Activated T-cell treated with anti-CD3 and anti-CD28 coated beads, Interleukin-2, amount 50 U/mL, for 72 hours (primary cell): ENCODE measurements at places on chromosomes 12 and 14. TPM values are rescaled to one million over a fixed set of nuclear protein-coding genes. Genes with fewer than 3 reads are reported as not detected.

CMA1 gene
- total RNA-seq: not detected

BLOC1S1 gene
- 116 TPM for total RNA-seq

NGDN gene
- total RNA-seq: 77.6 TPM

GRIN2B gene
- total RNA-seq: not detected

GPR135 gene
- total RNA-seq: 1.1 TPM

CCDC91 gene
- 20.2 TPM for total RNA-seq

ANO2 gene
- not detected for total RNA-seq

CFAP251 gene
- total RNA-seq: 0.70 TPM

LRRIQ1 gene
- not detected for total RNA-seq

ARHGAP5 gene
- 29.5 TPM for total RNA-seq

GRCh38 chr12:1842183-1842904 is 22.0 kb downstream of the LRTM2 start:
- no peak for DNase-seq
- H3K27me3 ChIP-seq: no peaks in the 10 kb centered on the region
- no peaks in the 10 kb centered on the region for H3K36me3 ChIP-seq
- no peaks in the 10 kb centered on the region for H3K4me1 ChIP-seq
- H3K27ac ChIP-seq: no peak overlapping the region

DNA sequence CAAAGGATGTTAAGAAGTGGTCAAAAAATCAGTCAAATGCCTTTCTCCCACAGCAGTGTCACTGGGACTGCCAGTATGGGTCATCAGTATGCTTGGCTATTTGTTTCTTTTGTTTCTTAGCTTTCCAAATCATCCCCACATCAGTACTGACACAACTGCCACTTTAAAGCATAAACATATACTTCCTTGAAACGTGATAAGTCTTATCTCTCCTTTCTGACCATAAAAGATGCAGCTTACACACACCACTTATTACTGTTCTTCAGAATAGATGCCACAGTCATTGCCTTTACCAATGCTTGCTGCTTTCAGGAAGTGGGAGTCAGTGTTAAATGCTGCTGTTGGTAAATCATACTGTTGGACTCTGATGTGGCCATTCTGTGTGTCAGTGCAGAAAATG is 18.6 kb upstream of the GARIN2 start:
- H3K4me3 ChIP-seq: no peak overlapping the region
- no peak for DNase-seq
- H3K27ac ChIP-seq: no peak overlapping the region
- peaks cover 10% of the 10 kb centered on the region for H3K36me3 ChIP-seq
- peaks cover 6% of the 10 kb centered on the region for H3K4me1 ChIP-seq

DNA sequence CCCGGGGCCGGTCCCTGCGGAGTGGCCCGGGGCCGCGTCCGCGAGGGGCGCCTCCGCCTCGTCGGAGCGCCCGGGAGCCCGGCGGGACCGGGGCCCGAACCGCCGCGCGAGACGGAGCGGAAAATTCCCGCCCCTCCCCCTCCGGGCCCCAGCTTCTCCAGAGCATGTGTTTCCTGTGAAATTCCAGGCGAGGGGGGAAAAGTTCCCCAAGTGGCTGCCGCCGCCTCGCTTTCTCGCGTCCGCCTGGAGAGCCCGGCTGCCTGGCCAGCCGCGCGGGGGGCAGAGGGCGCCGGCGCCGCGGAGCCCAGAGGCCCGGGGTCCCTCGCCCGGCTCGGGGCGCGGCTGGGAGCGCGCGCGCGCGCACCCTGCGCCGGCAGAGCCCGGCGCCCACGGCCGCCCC is 904 bp downstream of the CACNA1C start:
- peaks cover 78% of the 10 kb centered on the region for H3K27me3 ChIP-seq
- no peak overlapping the region for H3K27ac ChIP-seq
- no peak for DNase-seq
- peaks cover 9% of the 10 kb centered on the region for H3K4me1 ChIP-seq
- H3K4me3 ChIP-seq: no peak overlapping the region
- no peaks in the 10 kb centered on the region for H3K36me3 ChIP-seq

GRCh38 chr14:103298620-103299019 is 35.4 kb upstream of the EIF5 start:
- H3K36me3 ChIP-seq: no peaks in the 10 kb centered on the region
- H3K4me1 ChIP-seq: no peaks in the 10 kb centered on the region
- H3K4me3 ChIP-seq: no peak overlapping the region
- H3K27ac ChIP-seq: no peak overlapping the region
- H3K27me3 ChIP-seq: peaks cover 5% of the 10 kb centered on the region

GRCh38 chr12:104494793-104495158 is 38.0 kb downstream of the CHST11 start:
- peak overlapping the region; percentile 67 for H3K4me3 ChIP-seq
- H3K4me1 ChIP-seq: peaks cover 100% of the 10 kb centered on the region
- H3K27ac ChIP-seq: peak overlapping the region; percentile 76
- no peaks in the 10 kb centered on the region for H3K27me3 ChIP-seq

GRCh38 chr14:95264271-95264973 is 55.3 kb downstream of the CLMN start:
- no peak for DNase-seq
- H3K27ac ChIP-seq: no peak overlapping the region
- H3K36me3 ChIP-seq: peaks cover 1% of the 10 kb centered on the region
- no peaks in the 10 kb centered on the region for H3K27me3 ChIP-seq

GRCh38 chr12:55824726-55825125 is 4.7 kb downstream of the DNAJC14 start:
- peak overlapping the region; percentile 99 for H3K27ac ChIP-seq
- H3K4me1 ChIP-seq: peaks cover 47% of the 10 kb centered on the region
- peak; percentile 9 for DNase-seq
- peak overlapping the region; percentile 98 for H3K4me3 ChIP-seq
- H3K27me3 ChIP-seq: no peaks in the 10 kb centered on the region

GRCh38 chr12:49538510-49539403 is at the start of gene KCNH3:
Gene KCNH3, plus strand, starts transcription at chr12:49539030. Its CDS starts 387 bp downstream, at chr12:49539417.
- DNase-seq: peak; percentile 83
- H3K27ac ChIP-seq: no peak within 1 kb of the TSS
- peaks cover 15% of the 10 kb centered on the region for H3K4me1 ChIP-seq
- H3K36me3 ChIP-seq: no peaks in the 10 kb centered on the region
- peaks cover 39% of the 10 kb centered on the region for H3K27me3 ChIP-seq
- peak within 1 kb of the TSS; percentile 79 for H3K4me3 ChIP-seq

DNA sequence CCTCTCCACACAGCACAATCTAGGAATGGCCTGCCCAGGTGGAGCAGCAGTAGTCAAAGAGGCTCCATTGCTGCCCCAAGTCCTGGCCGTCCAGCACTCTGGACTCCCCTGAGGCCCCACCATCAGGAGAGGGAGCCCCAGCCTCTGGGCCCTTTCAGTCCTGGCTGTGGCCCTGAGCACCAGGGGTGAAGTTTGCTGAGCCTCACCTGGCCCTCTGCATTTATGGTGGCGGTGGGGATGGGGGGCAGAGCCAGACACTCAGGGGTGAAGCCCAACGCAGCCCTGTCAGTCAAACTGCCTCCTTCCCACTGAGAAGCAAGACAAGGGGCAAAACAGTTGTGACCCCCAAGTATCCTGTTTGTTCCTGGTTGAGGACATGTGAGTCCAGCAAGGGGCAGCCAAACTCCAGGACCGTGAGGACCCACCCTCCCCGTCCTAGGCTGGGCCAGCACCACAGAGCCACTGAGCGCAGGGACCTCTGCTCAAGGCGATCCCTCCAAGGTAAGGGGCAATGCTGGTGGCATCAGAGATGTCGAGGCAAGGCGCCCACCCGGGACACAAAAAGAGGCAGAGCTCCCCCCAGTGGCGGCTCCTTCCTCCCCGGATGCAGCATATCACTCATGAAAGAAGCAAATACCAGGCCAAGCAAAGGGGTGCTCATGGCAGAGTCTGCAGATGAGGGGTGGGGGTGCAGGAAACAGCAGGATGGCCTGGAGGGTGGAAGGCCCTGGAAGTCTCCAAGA is 4.8 kb upstream of the AMN start:
- no peaks in the 10 kb centered on the region for H3K36me3 ChIP-seq
- no peak overlapping the region for H3K4me3 ChIP-seq
- H3K4me1 ChIP-seq: peaks cover 15% of the 10 kb centered on the region
- no peaks in the 10 kb centered on the region for H3K27me3 ChIP-seq
- H3K27ac ChIP-seq: peak overlapping the region; percentile 15
- DNase-seq: peak; percentile 67

- DNase-seq: no peak
- no peaks in the 10 kb centered on the region for H3K27me3 ChIP-seq
- H3K27ac ChIP-seq: no peak overlapping the region
Measured at GRCh38 chr14:44928793-44929192, 33.0 kb downstream of the KLHL28 start.

- peaks cover 76% of the 10 kb centered on the region for H3K4me1 ChIP-seq
- H3K36me3 ChIP-seq: peaks cover 33% of the 10 kb centered on the region
- H3K4me3 ChIP-seq: peak overlapping the region; percentile 70
Measured at GRCh38 chr12:92124689-92125029, 21.0 kb downstream of the BTG1 start.

- H3K27me3 ChIP-seq: no peaks in the 10 kb centered on the region
- peak overlapping the region; percentile 43 for H3K4me3 ChIP-seq
- H3K27ac ChIP-seq: peak overlapping the region; percentile 79
- peaks cover 17% of the 10 kb centered on the region for H3K4me1 ChIP-seq
Measured at GRCh38 chr12:50442178-50442908, 41.7 kb downstream of the LARP4 start.

- H3K4me3 ChIP-seq: no peak overlapping the region
- H3K27ac ChIP-seq: no peak overlapping the region
- H3K4me1 ChIP-seq: no peaks in the 10 kb centered on the region
- no peak for DNase-seq
- H3K36me3 ChIP-seq: no peaks in the 10 kb centered on the region
Measured at GRCh38 chr14:68172216-68172615, 352.6 kb downstream of the RAD51B start.

DNA sequence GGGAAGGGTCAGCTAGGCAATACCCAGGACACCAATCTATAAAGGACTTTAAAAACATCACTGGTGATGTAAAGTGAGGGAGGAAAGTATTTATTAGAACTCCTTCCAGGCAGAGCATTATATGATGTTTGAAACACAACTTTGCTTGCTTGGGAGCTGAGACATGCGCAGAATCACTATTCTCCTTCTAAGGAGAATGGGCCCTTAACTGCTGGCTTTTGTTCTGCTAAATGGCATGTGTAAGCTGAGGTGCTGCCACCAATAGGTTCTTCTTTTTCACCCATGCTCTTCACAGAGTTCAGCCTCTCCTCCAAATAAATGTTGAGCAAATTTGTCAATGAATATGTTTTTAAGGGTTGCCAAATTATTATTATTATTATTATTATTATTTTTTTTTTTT is 3.9 kb downstream of the STAC3 start:
- peaks cover 32% of the 10 kb centered on the region for H3K4me1 ChIP-seq
- H3K4me3 ChIP-seq: no peak overlapping the region
- no peaks in the 10 kb centered on the region for H3K36me3 ChIP-seq
- DNase-seq: no peak

GRCh38 chr12:118649765-118650585 is 273.6 kb downstream of the SUDS3 start:
- H3K27me3 ChIP-seq: no peaks in the 10 kb centered on the region
- H3K4me1 ChIP-seq: no peaks in the 10 kb centered on the region
- H3K36me3 ChIP-seq: no peaks in the 10 kb centered on the region
- H3K4me3 ChIP-seq: no peak overlapping the region
- no peak for DNase-seq
- H3K27ac ChIP-seq: no peak overlapping the region

- DNase-seq: no peak
- no peaks in the 10 kb centered on the region for H3K36me3 ChIP-seq
- no peak overlapping the region for H3K4me3 ChIP-seq
- H3K4me1 ChIP-seq: no peaks in the 10 kb centered on the region
Measured at GRCh38 chr14:104536942-104537612, 42.5 kb upstream of the C14orf180 start.

- DNase-seq: no peak
- H3K4me1 ChIP-seq: no peaks in the 10 kb centered on the region
- no peaks in the 10 kb centered on the region for H3K36me3 ChIP-seq
- H3K4me3 ChIP-seq: no peak overlapping the region
- H3K27me3 ChIP-seq: peaks cover 11% of the 10 kb centered on the region
Measured at GRCh38 chr12:107125833-107126232, 32.5 kb upstream of the CRY1 start.

DNA sequence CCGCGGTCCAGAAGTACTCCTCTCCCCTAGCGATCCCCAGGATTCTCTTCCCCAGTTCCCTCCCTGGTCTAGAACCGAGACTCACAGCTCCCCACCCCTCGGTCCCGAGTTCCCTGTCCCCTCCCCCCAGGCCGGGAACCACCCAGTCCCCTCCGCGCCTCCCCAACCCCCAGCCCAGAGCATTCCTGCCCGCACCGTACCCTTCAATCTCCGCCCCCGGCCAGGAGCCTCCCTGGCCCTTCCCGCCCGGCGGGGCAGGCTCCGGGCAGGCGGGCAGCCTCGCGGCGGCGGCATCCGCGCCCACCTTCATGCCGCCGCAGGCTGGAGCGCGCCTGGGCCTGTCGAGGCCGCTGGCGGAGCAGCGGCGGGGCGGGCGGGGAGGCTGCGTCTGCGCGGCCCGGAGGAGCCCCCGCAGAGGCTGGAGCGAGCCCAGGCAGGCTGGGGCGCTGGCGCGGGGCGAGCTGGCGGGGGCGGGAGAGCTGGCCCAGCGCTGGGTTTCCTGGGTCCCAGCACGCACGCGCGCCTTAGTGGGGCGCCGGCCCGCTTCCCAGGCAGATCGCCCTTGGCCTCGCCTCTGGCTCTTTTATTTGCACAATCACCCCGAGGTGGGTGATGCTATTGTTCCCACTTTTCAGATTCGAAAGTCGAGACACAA is 22.2 kb upstream of the GPR132 start:
- H3K36me3 ChIP-seq: no peaks in the 10 kb centered on the region
- DNase-seq: peak; percentile 59
- H3K4me1 ChIP-seq: peaks cover 15% of the 10 kb centered on the region
- no peak overlapping the region for H3K27ac ChIP-seq
- peaks cover 13% of the 10 kb centered on the region for H3K27me3 ChIP-seq

- H3K36me3 ChIP-seq: no peaks in the 10 kb centered on the region
- H3K4me3 ChIP-seq: no peak overlapping the region
Measured at GRCh38 chr14:77660754-77661153, 44.3 kb upstream of the SPTLC2 start.

GRCh38 chr14:69844171-69844570 is 35.0 kb upstream of the SMOC1 start:
- no peak overlapping the region for H3K27ac ChIP-seq
- peaks cover 8% of the 10 kb centered on the region for H3K27me3 ChIP-seq
- no peaks in the 10 kb centered on the region for H3K36me3 ChIP-seq
- no peaks in the 10 kb centered on the region for H3K4me1 ChIP-seq
- DNase-seq: no peak

- no peaks in the 10 kb centered on the region for H3K36me3 ChIP-seq
- H3K27ac ChIP-seq: no peak overlapping the region
- no peak overlapping the region for H3K4me3 ChIP-seq
Measured at GRCh38 chr12:107277855-107278254, 184.5 kb upstream of the CRY1 start.

- H3K4me3 ChIP-seq: no peak overlapping the region
- H3K4me1 ChIP-seq: no peaks in the 10 kb centered on the region
- DNase-seq: no peak
- no peaks in the 10 kb centered on the region for H3K36me3 ChIP-seq
Measured at GRCh38 chr12:58602179-58602578, 318.1 kb downstream of the LRIG3 start.
